ENCODE measurements at places on chromosomes 16 and 17.

DNA sequence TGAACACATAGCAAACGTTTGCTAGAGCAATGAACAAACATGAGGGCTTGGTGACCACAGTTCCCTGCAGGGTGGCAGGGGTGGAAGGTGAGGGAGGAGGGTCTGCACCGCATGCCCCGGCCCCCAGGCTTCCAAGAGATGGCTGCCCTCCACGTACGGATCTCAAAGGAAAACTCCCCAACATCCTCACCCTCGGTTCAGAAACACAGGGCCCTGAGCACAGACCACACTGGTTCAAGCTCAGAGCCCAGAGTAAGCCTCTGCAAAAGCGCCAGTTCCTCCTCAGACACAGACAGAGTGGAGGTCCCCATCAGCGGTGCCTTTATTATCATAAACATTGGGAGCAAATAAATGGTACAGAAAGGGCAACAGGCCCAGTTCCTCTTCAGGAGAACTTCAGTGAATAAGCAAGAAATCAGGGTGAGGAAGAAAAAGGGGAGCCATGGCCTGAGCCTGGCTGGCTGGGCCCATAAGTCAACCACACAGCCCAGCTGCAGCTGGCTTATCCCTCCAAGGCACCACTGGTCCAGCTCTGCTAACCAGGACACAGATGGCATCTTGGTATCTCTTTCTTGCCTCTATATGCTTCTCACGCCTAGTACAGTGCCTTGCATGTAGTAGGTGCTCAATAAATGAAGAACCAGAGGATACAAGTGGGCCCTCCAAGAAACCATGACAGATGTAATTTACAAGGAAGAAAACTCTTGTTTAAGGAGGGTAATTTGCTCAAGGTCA, 11.0 kb downstream of the MPO start:
- DNase-seq = no peak

DNA sequence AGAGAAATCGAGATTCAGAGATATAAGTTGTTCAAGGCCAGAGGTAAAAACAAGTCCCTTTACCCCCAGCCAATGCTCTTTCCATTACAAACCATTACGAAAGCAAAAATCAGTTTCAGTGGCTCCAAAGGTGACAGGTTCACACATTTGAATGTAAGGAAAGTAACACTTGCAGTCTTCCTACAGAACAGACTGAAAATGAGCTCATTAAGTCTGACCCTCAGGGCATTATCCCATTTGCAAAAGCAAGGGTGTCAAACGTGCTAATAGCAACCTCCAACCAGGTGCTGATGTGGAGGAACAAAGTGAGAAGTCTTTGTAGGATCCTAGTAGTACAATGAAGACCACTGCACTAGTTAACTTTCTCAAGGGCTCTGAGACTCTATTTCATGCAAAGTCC, 65.2 kb downstream of the XPO6 start:
- no peak for DNase-seq

- no peak for DNase-seq
These were observed 7.5 kb downstream of the HEXIM2 start for GRCh38 chr17:45168991-45169752.

- DNase-seq = no peak
These were observed 67.3 kb downstream of the OR1D5 start for GRCh38 chr17:2995886-2996809.

- DNase-seq = no peak
These were observed 29.7 kb upstream of the NGFR start for GRCh38 chr17:49465331-49465903.

- no peak for DNase-seq
These were observed 8.7 kb downstream of the ABI3 start for GRCh38 chr17:49218941-49219913.

- DNase-seq = peak; percentile 16
These were observed 38.4 kb downstream of the UTP18 start for GRCh38 chr17:51298508-51299371.

DNA sequence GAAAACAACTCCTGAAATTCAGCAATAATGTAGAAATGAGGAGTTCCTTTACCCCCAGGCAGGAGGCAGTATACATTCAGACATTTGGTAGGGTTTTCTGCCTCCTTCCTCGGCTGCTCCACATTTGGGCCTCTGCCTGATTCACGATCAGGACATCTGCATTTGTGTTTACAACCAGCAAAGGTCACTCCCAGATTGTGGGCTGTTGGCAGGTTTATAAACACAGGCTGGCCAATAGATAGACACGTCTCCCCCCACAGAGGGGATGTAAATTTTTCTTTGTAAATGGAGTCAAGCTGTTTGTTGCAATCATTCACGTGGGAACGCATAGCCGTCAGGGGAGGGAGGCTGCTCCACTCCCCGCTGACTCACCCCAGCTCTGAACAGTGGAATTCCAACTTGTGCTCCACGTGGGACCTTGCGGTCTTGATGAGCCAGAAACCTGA, 252.1 kb upstream of the N4BP1 start:
- DNase-seq = no peak

DNA sequence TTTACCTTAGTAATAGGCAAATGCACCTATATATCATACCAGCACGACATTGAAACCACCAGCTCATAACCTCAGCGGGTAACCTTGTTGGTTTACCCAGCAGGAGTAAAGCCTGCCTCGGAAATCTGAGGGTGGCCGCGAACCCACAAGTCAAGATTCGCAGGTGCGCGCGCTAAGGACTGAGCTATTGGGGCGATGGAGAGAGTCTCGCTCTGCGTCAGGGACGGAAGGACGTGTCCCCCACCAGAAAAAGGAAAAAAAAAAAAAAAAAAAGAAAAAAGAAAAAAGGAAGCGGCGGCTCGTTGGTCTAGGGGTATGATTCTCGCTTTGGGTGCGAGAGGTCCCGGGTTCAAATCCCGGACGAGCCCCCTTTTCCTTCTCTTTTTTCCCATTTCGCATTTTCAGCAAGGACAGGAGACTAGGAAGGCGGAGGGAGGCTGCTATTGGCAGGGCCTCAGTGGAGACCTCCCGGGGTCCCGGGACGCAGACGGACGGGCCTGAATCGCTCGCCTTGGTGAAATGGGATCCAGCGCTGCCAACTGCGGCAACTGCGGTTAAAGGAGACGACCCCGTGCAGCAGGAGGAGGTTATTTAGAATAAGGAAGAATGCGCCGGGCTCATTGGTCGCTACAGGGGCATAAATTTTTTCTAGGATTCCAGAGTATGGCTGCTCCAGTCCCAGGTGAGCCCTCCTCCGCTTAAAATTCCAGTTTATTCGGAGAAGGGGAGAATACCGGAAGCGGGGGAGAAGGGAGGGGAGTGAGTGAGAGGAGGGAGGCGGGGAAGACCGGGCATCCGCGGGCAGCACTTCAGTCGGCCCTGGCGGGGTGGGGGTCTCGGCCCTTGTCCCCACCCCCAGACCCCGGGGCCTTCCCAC, at the start of gene OR1F1:
OR1F1 (plus strand) TSS at position 407 of the 877 bp plus-strand sequence.
- no peak for DNase-seq

DNA sequence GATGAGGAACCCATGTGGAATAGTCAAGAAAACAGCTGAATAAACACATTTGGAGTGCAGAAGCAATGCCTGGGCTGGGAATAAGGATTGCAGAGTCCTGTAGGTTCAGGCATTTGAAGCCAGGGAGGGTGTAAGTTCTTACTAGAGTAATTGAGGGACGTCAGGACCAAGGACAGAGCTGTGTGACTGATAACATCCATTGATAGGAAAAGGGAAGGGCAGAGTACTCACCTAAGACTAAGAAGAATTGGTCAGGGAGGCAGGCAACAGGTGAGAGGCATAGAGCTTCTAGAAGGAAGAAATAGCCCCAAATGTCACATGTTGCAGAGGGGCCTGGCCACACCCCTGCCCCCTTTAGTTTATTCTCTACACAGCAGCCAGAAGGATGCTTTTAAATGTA, 79.8 kb upstream of the TMEM132E start:
- peak; percentile 3 for DNase-seq

DNA sequence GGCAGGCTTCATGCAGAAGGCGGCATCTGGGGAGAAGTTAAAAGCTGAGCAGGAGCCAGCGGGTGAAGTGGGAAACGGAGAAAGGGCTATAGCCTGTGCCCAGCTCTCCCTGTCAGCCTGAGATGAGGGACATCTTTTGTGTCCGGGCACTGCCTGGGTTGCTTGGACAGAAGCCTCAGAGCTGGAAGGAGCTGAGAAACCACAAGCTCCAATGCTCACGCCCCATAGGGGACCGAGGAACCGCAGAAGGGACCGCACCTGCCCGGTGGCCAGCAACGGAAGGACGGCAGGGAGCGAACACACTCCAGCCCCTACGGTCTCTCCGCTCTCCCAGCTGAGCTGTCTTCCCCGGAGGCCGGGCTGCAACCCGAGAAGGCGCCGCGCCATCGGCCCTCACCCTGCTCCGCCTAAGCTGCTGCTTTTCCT, 175.8 kb downstream of the NPIPB11 start:
- DNase-seq = no peak

- no peak for DNase-seq
These were observed 3.3 kb upstream of the TRARG1 start for GRCh38 chr17:1275962-1276736.

GRCh38 chr16:60432472-60432871, 1603.8 kb downstream of the CDH8 start:
- DNase-seq = no peak

DNA sequence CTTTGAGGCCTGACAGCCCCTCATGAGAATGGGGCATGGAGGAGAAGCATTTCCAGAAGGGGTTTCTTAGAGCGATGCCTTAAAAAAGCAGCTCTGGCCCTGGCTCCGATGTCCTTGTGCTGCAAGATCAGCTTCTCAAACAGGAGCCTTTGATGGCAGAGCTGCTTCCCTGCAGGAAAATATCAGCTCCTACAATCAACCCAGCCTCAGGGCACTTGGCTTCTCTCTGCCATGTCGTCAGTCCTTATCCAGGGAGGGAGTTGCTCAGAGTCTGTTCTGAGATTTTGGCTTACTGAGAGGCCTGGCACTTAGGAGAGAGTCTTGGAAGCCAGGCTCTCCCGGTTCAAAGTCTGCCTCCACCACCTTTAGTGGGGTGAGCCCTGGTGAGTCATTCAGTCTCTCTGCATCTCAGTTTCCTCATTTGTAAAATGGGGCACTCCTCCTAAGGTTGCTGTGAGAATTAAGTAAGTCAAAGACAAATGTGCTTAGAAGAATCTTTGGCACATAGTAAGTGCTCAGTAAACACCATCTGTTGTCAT, 184.4 kb downstream of the HAPSTR1 start:
- DNase-seq = no peak

GRCh38 chr16:85868495-85868894, 30.5 kb upstream of the IRF8 start:
- DNase-seq = no peak

DNA sequence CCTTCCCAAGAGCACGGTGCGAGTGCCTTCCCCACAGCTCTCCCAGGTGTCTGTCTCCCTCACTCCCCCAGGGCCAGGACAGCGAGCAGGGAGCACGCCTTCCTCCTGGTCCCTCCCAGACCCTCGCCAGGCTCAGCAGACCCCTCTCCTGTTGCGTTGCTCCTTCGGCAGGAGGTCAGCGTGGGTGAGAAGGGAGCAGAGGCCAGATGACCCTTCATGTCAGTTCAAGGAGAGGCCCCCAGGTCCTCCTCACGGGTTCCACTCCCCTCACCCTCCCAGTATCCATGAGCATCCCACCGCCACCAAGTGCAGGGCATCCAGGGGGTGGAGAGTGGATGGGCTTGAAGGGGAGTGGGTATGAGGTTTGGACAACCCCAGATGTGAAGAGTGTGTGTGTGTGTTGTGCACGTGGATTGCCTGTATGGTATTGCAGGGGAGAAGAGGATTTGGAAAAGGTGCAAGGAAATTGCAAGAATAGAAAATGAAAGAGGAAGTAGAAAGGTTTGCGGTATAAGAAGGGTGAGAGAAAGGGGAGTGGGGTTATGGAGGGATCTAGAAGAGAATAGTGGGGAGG, 17.7 kb downstream of the SGCA start:
- DNase-seq = no peak

DNA sequence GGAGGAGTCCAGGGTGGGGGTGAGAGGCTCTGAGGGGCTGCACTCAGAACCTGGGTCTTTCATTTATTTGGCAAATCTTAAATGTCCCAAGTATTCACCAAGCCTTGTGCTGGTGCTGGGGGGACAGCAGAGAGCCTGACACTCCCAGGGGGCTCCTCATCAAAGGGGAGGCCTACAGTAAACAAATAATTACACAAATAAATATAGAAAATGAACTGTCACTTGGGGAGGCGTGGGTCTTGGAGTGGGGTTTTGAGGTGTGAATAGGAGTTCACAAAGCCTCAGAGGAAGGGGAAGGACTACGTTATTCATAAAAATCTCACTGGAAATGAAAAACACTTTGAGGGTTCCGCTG, 15.2 kb upstream of the PRM1 start:
- no peak for DNase-seq

DNA sequence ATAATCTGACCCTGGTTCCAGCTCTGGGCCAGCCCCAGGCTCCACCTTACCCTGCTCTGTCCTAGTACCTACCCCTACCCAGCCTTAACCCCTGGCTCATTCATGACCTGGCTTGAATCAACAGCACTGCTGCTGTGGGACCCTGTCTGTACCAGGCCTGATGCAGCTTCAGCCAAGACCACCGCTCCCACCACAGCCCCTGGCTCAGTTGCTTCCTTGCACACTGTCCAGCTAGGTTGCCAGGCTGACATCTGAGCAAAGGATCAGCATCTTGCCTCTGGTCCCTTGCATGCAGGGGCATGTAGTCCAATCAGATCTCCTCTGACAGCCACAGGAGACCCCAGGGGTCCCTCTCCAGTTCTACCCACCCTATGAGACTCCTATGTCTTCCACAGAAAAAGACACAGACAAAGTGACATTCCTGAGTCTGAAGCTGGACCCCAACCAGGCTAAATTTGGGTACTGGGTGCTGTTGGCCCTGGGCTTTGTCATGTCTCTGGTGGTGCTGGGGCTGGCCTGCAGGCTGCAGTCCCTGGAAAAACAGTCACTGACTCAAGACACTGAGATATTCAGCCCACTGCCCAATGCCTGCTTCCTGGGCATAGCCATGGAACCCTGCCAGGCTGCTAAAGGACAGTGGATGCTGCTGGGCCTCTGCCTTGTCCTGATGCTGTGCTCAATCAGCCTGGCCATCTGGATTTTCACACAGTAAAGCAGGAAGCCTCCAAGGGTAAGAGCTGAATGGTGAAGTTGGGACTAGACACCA, 3.9 kb upstream of the KCNH6 start:
- no peak for DNase-seq

DNA sequence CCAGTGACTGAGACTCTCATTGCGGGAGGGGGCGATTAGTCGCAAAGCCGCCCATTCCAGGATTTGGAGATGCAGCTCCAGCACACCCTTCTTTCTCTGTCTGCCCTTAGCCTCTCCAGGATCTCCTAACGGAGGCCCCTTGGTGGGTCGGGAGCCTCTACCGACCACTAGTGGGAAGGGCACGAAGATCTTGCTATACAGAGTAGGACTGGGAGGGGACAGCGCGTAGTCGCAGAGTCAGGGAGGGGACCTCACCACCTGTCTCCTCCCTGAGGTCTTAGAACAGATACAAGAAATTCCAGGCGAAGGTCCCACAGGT, 588 bp upstream of the SMTNL2 start:
- no peak for DNase-seq

DNA sequence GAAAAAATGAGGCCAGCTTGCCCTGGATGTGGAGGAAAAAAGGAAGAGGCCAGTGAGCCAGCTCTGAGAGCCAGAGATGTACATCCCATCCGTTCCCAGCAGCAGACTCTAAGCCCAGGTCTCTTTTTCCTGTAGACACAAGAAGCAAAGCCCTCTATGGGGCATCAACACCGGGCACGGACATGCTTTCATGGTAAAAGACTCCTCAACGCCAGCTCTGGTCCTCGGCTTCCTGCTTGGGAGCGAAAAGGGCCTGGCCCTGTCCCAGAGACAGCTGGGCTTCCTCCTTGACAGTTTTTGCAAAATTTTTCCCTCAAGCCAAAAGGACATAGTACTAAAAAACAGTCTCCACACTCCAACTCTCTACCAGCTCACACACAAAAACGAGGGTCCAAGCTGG, 27.1 kb downstream of the PELP1 start:
- no peak for DNase-seq

- no peak for DNase-seq
These were observed 44.5 kb downstream of the VMP1 start for GRCh38 chr17:59751955-59752413.

Data from epithelial cell of proximal tubule (primary cell).